ENCODE measurements at places on chromosomes 7 and 10.
A peak's percentile ranks its signal among the peaks of the same experiment; 100 is the strongest.

DNA sequence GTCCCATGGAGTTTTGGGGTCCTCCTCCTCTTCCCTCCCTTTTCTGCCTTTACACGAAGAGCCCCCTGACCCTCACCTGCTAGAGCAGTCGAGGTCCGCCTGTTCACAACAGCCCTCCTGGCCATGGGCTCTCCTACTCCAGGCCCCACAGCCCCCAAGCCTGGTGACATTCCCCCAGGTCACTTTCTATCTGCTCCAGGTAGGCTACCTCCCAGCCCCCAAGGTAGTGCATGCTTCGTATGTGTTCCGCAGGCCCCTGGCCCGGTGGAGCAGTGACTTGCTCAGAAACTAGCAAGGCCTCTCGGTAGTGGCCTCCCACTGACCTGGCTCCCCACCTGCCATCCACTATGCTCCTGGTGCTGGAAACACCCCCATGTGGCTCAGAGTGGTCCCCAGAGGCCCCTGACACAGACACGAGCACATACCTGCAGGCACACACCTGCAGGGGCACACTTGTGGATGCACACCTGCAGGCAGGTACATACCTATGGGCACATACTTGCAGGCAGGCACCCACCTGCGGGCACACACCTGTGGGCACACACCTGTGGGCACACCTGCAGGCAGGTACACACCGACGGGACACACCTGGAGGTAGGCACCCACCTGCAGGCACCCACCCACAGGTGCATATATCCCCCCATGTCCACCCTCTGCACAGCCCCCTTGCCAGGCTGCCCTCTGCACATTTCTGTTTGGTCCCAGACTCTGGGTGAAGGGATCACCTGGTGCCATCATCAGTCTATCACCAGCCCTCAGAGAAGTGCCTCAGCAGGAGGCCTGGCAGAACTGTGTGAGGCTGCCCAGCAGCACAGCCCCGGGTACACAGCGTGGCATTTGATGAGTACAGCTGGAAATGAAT, 322.5 kb downstream of the PTPRN2 start:
- no peaks in the 10 kb centered on the region for H3K36me3 ChIP-seq
- no peak overlapping the region for H3K4me3 ChIP-seq
- no peaks in the 10 kb centered on the region for H3K4me1 ChIP-seq
- H3K27ac ChIP-seq = no peak overlapping the region
- no peaks in the 10 kb centered on the region for H3K27me3 ChIP-seq
- DNase-seq = no peak

GRCh38 chr10:35843524-35844181, 201.6 kb upstream of the FZD8 start:
- no peaks in the 10 kb centered on the region for H3K27me3 ChIP-seq
- no peak overlapping the region for H3K27ac ChIP-seq
- H3K4me1 ChIP-seq = no peaks in the 10 kb centered on the region
- DNase-seq = no peak

DNA sequence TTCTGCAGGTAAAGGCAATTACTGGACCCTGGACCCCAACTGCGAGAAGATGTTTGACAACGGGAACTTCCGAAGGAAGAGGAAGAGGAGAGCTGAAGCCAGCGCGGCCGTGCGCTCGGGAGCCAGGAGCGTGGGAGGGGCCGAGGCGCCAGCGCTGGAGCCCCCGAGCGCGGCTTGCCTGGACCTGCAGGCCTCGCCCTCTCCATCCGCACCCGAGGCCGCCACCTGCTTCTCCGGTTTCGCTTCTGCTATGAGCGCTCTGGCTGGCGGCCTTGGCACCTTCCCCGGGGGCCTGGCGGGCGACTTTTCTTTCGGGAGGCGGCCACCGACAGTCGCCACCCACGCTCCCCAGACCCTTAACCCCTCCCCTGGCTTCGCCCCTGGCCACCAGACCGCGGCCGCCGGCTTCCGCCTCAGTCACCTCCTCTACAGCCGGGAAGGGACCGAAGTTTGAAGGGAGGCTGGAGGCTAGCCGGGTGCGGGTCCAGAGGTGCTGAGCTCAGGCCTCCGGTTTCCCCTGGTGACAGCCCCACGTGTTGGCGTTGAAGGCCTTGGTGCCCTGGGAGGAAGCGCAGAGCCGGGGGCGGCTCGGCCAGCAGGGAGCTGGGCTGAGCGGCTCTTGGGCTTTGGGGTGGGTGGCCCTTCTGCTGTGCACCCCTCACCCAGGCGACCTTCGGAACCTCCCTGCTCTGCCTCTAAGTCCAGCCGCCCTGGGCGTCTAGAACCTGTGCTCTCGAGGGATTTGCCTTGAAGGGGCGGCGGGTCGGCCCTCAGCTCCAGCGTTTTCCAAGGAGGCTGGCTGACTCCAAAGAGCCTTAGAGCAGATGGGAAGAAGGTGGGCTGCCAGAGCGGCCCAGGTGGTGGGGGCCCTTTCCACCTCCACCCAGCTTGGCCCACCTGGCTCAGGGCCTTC, 1.8 kb downstream of the FOXI2 start:
- DNase-seq = no peak
- H3K27ac ChIP-seq = no peak overlapping the region
- H3K36me3 ChIP-seq = no peaks in the 10 kb centered on the region
- H3K4me3 ChIP-seq = peak overlapping the region; percentile 30
- H3K4me1 ChIP-seq = peaks cover 47% of the 10 kb centered on the region

- DNase-seq = no peak
- no peak overlapping the region for H3K4me3 ChIP-seq
- no peaks in the 10 kb centered on the region for H3K36me3 ChIP-seq
- no peaks in the 10 kb centered on the region for H3K4me1 ChIP-seq
- no peaks in the 10 kb centered on the region for H3K27me3 ChIP-seq
These were observed 14.5 kb downstream of the ANKRD7 start for GRCh38 chr7:118239014-118239413.

DNA sequence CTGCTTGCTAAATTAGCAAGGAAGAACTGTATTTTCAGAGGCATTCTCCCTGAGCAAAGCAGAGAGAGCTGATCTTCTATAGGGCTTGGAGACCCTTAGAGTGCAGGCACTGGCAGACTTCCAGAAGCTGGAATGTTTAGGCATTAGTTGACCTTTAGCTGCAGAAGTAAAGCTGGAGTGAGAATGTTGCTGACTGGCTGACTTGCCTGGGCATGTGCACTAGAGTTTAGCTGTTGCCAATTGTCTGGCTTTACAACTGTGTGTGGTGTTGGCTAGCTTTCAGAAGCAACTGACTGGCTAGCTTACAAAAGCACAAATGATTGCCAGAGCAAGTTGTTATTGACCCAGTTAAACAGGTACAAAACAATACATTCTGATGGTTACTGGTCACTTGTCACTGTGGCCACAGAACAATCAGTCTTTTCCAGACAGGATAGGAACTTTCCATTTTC, 25.1 kb downstream of the FAM13C start:
- no peaks in the 10 kb centered on the region for H3K36me3 ChIP-seq
- H3K4me3 ChIP-seq = no peak overlapping the region
- H3K27ac ChIP-seq = peak overlapping the region; percentile 68

DNA sequence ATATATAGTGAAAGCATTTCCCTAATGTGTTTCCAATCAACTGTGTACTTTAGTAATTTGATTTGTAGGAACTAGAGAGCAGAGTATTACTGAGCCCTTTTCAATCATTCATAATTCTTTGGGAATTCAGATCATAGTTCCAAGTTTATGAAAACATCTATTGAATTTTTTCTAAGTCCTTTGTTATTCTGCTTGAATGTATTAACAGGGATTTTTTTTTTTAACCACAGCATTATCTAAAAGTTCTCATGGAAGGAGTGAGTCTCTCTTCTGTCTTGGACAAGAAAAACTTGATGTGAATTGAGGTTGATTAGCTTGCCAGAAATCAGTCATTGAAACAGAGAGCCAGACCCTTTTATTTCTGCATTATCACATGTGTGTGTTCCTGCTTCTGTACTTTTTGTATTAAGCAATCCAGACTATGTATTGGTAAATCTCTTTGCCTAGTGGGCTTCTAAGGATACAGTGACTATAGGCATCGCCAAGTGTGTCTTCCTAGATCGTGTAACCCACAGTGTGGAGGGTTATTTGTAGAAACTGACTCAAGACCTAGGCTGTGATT, 59.9 kb downstream of the BMPER start:
- H3K4me1 ChIP-seq = peaks cover 8% of the 10 kb centered on the region
- DNase-seq = no peak
- no peaks in the 10 kb centered on the region for H3K27me3 ChIP-seq
- H3K36me3 ChIP-seq = no peaks in the 10 kb centered on the region

DNA sequence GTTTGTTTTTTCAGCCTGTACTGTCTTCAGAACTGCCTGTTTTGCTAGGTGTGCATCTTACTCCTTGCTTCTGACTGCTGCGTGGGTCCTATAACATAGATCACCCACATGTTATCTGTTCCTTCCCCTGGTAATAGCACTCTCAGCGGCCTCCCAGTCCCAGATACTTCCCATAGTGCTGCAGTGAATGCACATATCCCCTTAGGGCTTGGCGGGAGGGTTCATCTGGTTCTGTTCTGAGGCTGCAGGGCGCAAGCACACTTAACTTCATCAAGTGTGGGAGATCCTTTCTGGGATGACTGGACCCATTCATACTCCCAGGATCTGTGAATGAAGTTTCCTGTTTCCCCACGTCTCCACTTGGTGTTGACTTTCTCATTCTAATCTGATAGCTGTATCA, 90.7 kb downstream of the CELF2 start:
- no peak for DNase-seq
- no peak overlapping the region for H3K27ac ChIP-seq
- H3K36me3 ChIP-seq = no peaks in the 10 kb centered on the region
- no peaks in the 10 kb centered on the region for H3K27me3 ChIP-seq
- no peaks in the 10 kb centered on the region for H3K4me1 ChIP-seq
- no peak overlapping the region for H3K4me3 ChIP-seq

DNA sequence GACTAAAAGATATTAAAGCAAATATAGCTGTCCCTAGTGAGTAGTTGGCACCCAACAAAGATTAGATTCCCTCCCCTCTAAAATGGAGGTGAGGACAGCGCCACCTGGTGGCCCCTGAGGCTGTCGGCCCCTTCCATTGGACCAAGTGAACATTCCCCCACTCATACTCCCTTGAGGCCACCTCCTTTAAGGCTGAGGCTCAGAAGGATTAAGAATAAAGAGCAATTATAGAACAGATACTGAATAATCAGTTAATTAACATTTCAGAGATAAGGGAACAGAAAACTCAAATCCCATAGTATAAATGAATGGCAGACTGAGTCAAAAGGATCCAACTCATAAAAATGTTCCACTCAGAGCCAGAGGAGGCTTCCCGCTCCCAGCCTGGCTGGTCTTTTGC, 130.4 kb upstream of the GHITM start:
- no peak overlapping the region for H3K27ac ChIP-seq
- no peaks in the 10 kb centered on the region for H3K36me3 ChIP-seq
- no peaks in the 10 kb centered on the region for H3K4me1 ChIP-seq

DNA sequence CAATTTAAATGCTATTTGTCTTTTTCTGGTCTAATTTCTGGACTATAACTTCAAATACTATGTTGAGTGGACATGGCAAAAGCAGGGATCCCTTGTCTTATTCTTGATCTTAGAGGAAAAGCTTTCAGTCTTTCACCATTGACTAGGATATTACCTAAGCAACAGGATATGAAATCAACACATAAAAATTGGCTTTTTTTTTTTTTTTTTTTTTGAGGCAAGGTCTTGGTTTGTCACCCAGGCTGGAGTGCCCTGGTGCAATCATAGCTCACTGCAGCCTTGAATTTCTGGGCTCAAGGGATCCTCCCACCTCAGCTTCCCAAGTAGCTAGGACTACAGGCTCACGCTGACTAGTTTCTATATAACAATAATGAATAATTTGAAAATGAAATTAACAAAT, 90.8 kb downstream of the JMJD1C start:
- DNase-seq = no peak
- no peaks in the 10 kb centered on the region for H3K27me3 ChIP-seq
- H3K4me1 ChIP-seq = no peaks in the 10 kb centered on the region
- no peak overlapping the region for H3K27ac ChIP-seq
- no peaks in the 10 kb centered on the region for H3K36me3 ChIP-seq

- no peak for DNase-seq
- no peaks in the 10 kb centered on the region for H3K27me3 ChIP-seq
- peaks cover 4% of the 10 kb centered on the region for H3K4me1 ChIP-seq
These were observed 395 bp downstream of the ZNF487 start for GRCh38 chr10:43437141-43437870.
